Esophagus muscularis mucosa (tissue), 4 donors: ENCODE measurements at places on chromosomes 3 and 15. TPM values are rescaled to one million over a fixed set of nuclear protein-coding genes. Genes with fewer than 3 reads are reported as not detected.

DNA sequence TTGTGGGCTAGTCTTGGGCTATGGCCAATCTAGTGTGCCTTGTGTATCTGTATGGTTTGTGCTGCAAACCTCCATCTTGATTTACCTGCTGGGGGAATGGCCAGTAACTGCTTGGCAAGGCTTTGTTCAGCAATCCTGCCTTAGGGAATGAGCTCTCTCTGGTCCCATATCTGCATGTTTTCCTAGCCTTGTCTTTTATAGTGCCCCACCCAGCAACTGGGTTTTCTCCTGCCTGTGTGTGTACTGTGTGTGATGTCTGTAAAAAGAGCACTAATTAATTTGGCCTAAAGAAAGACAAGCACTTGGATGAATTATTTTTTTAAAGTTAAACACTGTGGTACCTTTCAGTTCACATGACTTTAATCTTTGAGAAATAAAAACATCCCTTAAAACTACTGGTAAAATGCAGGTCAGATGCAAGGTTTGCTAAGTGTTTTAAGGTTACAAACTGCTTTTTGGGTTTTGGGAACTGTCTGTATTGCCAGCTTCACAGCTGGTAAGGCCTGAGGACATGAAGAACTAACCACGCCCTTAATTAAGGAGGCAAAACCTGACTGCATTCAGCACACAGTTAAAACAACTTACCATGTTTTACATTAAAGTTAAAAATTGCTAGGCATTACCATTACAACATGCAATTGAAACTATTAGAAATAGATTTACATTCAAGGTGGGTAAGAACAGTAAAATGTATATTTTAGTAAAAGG is 1169.2 kb downstream of the OTOL1 start:
- DNase-seq: no peak

GRCh38 chr3:10459954-10460754 is 45.2 kb downstream of the ATP2B2 start:
- DNase-seq: no peak

DNA sequence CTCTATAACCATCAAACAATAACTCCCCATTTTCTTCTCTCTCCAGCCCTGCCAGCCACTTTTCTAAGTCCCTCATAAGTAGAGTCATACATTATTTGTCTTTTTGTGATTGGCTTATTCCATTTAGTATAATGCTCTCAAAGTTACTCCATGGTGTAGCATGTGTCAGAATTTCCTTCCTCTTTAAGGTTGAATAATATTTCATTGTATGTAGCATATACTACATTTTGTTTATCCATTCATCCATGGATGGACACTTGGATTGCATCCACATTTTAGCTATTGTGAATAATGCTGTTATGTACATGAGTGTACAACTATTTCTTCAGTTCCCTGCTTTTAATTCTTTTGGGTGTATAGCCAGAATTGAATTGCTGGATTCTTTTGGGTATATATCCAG is 138.4 kb downstream of the ATG7 start:
- no peak for DNase-seq

DNA sequence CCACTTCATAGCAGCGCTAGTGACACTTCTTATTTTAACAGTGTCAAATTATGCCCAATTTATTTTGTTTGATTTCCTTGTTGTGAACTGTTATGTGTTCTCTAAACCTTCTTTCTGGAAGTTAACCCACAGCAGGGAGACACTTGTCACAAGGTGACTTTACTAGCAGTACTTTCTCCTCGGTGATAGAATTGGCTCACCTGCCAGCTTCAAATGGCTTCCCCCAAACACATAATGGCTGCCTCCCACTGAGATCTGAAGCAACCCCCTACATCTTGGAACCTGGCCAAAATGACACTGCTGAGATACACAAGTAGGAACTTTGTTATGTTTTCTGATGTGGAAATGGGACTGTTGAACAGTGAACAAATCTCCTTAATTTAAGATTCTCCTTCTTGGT is 238.8 kb upstream of the DPH6 start:
- no peak for DNase-seq

MNS1 gene
- 0.45 TPM for total RNA-seq

DNA sequence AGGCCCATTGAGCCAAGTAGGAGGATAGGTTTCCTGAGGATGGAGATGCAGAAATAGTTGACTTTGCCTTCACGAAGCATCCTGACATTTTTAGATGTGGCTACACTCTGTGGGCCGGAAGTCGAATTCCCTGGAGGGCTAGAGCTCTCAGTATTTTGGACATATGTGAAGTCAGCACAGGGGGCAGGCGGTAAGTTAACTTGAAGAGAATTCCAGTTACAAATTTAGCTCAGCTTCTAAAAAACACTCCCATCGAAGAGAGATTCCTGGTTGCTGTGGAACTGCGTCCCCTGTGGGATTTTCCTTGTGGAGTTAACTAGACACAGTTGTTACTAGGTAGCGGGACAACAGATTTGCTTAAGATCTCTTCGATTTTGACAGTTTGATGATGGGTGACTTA is 161.9 kb upstream of the RGMA start:
- no peak for DNase-seq
